GM12864 (cell line): ENCODE measurements at places on chromosomes 5 and 9.
A peak's percentile ranks its signal among the peaks of the same experiment; 100 is the strongest.

- DNase-seq: no peak
These were observed 41.8 kb downstream of the NUP214 start for GRCh38 chr9:131167146-131167692.

- no peak for DNase-seq
These were observed 124.0 kb downstream of the RGS3 start for GRCh38 chr9:113587471-113588031.

DNA sequence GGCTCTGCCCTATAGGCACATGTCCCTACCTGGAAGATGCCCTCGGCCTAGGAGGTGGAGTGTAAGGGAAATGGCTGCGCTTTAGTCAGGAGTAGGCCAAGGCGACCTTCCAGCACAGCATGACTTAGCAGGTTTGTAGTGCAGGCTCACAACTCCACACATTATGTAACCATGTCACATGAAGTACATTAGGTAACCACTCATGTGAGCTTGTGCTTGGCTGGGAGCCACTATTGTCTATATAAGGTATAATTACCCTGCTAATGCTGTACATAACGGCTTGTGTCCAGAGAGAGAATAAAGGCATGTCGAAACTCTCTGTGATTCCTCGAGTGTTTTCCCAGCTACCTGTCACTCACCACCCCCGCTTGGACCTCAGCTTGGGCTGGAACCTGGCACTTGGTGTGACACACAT, 74.9 kb downstream of the CAMK4 start:
- DNase-seq: no peak

DNA sequence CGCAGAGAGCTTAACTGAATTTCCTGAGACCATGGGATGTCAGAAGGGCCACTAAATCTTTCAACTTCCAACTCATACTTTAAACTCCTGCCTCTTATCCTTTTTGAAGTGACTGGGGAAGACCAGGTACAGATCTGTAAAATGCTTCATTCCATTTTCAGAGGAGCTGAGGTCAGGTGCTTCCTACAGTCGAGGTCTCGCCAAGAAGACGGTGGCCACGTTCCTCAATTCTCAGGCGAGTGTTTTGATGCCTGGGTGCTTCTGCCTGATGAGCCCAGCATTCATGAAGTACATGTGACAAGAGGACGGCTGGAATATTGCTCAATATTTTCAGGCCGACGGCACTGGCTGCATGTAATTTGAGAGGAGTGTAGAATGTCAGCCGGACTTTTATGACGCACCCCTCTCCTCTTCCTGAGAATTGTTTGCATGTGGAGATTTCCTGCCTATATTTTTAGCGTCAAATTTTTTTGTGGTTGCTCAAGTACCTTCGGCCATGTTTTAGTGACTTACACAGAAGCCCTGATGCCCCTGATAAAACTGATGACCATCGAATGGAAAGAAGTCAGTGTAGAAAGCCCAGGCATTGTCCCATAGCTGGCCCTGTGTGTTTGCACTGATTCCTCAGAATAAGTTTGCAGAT, 38.8 kb upstream of the GLRX start:
- no peak for DNase-seq

- DNase-seq: no peak
These were observed 127.4 kb downstream of the PALM2AKAP2 start for GRCh38 chr9:109907400-109907799.

DNA sequence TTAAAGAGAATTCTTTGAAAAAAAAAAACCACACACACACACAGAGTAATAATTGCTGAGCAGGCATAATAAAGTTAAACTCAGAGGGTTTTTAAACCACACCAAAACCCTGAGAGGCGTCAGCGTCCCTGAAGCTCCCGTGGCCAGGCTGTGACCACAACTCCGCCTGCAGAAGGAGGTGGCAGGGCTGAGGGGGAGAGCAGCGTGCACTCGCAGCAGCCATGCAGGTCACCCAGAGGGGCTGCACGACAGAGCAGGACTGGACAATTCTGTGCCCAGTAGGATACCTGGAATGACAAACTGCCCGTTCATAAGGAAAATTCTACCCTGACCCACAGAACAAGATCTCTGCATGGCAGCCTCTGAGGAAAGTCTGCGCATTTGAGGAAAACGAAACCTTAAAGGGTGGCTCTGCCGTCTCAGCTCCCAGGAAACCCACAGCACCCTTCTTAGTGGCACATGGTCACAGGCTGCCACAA, 44.0 kb downstream of the ROR2 start:
- no peak for DNase-seq

- no peak for DNase-seq
These were observed 117.9 kb upstream of the DAB2 start for GRCh38 chr5:39542511-39543285.

- DNase-seq: no peak
These were observed 70.5 kb upstream of the PTCH1 start for GRCh38 chr9:95587021-95587964.

DNA sequence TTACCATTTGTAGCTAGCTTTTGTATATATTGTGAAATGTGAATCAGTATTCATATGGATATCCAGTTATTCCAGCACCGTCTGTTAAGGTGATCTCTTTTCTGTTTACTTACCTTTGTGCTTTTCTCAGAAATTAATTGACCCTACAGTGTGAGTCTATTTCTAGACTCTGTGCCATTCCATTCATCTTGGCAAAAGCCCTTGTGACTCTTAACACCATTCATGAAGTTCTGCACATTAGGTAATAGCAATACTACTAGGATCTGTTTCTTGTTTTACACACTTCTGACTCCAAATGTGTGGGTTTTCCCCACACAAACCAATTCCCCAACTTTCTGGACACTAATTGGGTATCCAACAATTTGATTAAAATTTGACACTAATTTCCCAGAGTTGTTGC, 40.4 kb downstream of the SLC12A2 start:
- no peak for DNase-seq

DNA sequence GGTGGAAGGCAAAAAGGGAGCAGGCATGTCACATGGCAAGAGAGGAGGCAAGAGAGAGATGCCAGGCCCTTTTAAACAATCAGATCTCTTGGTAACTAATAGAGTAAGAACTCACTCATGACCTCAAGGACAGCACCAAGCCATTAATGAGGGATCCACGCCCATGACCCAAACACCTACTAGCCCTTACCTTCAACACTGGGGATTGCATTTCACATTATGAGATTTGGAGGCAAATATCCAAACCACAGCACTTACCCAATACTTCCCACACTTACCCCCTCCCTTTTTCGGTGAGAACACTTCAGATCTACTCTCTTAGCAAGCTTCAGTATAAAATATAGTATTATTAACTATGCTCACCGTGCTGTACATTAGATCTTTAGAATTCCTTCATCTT, 41.9 kb downstream of the ZNF354A start:
- no peak for DNase-seq

DNA sequence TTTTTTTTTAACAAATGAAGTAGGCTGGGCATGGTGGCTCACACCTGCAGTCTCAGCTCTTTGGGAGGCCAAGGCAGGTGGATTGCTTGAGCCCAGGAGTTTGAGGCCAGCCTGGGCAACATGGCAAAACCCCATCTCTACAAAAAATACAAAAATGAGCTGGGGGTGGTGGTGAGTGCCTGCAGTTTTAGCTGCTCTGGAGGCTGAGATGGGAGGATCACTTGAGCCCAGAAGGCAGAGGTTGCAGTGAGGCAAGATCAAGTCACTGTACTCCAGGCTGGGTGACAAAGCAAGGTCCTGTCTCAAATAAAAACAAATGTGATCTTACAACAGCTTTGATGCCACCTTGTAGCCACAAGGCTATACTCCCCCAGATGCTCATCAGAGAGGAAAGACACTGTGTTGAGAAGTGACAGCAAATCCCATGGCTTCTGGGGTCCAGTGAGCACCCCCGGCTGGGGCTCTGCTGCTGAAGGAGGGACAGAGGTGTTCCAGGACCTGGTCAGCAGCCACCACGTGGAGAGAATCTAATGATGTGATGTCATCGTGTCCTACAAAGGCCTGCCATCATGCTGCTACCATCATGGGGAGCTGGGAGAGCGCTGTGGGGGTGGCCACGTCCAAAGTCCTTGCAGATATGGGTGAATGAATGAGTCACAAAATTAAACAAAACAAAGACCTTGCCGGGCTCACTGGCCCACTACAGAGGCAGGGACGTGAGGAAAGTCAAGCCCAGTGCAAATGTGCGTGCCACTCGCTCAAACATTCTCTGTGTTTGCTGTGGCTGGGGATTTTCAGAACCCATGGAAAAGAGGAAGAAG, 60.7 kb downstream of the PRRT1B start:
- no peak for DNase-seq

GRCh38 chr5:168101352-168101751, 190.1 kb upstream of the WWC1 start:
- no peak for DNase-seq

GRCh38 chr5:142032747-142033631, 20.2 kb upstream of the GNPDA1 start:
- no peak for DNase-seq

- peak; percentile 78 for DNase-seq
These were observed at the start of gene ELP1 for GRCh38 chr9:108933718-108934322. ELP1 (minus strand) TSS chr9:108934124; CDS start chr9:108931146, 2,978 bp downstream.
